CD4-positive, alpha-beta T cell treated with Interleukin-21 for 1 hour (primary cell): ENCODE measurements at places on chromosomes 6 and 20.

DNA sequence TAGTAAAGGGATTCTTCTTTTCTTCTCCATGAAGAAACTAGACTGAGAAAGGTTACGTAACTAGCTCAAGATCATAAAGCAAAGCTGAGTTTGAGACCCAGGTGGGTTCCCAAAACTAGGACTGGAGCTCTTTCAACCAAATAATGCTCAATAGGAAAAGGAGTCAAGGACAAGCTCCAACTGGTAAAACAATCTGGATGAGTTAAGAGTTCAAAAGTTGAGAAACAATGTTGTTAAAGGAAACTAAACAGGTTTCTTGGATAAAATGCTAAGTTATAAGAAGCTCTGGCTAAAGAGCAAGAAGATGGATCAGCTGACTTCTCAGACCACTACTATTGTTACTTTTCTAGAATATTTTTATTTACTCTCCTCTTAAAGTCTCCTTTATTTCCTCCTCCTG is 137.3 kb downstream of the MMS22L start:
- no peak for DNase-seq

- no peak for DNase-seq
Measured at GRCh38 chr6:130937942-130938604, 110.9 kb downstream of the SMLR1 start.

DNA sequence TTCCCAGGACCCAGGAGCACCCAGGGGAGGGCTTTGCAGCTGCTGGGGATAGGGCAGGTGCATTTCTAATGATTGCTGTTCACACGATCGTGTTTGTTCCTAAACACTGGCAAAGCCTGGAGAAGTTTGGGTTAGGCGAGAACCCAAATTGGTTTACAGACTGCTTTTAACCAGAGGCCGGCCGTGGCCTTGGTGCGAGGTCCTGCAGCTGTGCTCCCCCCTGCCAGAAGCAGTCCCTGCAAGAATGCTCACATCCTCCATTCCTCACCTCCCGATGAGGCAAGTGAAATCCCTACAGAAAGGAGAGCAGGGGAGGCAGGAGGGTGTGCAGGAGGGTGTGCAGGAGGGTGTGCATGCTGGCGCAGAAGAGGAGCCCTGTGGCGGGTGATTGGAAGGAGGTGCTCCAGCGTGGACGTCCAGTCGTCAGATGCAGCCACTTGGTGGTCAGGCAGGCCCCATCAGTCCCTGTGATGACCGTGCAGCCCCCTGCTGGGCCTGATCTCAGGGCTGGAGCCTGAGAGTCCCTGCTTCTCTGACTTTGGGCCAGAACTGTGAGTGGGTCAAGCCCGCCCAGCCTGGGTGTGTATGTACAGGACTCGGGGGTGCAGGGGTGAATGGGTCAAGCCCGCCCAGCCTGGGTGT is 55.7 kb upstream of the FRMD1 start:
- no peak for DNase-seq

DNA sequence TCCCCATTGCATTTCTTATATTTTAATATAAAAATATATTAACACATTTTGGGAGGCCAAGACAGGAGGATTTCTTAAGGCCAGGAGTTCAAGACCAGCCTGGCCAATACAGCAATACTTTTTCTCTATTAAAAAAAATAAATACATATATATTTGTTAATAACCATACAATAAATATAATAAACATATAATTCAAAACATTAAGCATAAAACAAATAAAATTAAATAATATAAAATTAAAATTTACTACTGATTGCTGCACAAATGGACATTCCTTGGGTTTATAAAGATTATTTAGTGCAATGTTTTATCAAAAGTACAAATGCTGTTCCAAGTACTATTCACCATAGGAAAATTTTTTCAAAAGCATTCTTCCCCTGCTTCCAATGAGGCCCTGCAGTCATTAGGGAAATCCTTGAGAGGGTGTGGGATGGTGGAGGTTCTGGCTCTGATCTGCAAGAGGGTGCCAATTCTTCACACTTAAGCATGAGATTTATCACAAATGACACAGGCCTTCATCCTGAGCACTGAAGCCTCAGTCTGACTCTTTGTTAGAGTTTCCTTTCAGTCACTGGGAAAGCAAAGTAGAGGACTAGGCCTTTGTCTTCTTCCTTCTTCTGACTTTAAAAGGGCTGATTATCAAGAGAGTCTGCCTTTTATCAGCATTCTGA is 596.7 kb downstream of the EPM2A start:
- DNase-seq, result no peak

GRCh38 chr20:37240337-37241067 is 21.1 kb downstream of the GHRH start:
- DNase-seq, result no peak

DNA sequence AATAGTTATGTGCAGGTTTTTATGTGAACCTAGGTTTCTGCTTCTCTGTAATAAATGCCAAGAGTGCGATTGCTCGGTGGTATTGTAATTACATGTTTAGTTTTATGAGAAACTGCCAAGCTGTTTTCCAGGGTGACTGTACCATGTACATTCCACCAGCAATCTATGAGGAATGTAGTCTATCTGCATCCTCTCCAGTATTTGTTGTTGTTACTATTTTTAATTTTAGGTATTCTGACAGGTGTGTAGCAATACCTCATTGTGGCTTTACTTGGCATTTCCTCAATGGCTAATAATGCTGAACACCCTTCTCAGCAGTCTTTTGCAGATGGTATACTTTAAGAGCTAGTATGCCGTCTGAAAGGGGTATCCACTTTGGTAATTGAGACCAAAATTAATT is 142.1 kb downstream of the BMP2 start:
- no peak for DNase-seq

DNA sequence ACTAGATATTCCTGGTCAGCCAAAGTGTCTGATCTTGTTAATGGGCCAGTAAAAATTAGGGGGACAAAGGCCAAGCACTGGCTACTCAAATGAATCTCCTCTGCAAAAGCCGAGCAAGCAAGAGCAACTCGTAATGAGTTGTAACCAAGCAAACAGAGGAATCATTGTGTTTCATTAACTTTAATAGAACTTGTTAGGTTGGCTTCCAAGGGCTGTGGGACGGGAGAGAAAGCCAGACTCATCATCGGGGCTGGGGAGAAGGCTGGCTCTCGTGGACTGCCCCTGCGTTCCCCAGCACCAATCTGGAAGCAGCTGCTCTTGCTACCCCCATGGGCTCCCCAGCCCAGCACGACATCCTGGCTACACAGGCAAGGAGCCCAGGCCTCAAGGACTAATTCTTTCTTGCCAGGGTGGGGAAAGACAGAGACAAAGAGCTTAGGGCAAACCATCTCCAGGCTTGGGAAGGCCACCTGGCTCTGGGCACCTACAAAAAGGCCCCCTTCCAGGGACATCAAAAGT is 10.5 kb upstream of the SCUBE3 start:
- no peak for DNase-seq

DNA sequence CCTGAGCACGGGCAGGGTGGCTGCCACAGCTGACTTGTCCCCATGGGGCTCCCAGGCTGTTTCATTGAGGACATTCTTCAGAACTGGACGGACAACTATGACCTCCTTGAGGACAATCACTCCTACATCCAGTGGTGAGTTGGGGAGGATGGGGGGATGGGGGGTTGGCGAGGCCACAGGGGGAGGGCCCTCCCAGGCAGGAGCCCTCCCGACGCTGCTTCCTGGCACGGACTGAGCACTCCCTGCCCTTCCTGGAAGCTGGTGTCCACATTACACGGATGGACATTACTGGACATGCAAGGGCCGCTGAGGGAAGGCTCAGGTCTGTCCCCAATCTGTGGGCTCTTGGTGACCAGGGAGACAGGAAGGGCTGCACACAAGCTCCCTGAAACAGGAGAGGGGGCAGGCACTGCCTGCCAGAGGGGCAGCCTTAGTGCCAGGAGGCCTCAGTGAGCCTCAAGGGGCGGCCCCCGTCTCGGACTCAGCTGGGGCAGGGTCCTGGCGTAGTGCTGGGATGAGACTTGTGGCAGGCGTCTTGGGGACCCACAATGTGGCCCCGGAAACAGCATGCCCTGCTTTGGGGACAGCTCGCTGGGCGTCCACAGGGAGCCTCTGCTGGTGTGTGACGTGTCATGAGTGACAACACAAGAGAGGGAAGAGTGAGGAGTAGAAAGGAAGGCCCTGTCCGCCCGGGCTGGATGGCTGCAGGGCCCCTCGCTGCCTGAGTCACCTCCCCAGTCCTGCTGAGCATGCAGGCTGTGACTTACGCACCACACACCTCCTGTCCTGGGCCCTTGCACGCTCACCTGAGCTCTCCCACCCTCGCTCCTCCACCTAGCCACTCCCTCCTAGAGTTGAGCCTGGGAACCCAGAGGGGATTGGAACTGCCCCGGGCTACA is 5.1 kb downstream of the OGFR start:
- DNase-seq, result no peak

GRCh38 chr6:74941424-74941823 is 264.4 kb downstream of the COL12A1 start:
- no peak for DNase-seq

GRCh38 chr20:50815162-50815989 is 20.5 kb downstream of the BCAS4 start:
- no peak for DNase-seq

DNA sequence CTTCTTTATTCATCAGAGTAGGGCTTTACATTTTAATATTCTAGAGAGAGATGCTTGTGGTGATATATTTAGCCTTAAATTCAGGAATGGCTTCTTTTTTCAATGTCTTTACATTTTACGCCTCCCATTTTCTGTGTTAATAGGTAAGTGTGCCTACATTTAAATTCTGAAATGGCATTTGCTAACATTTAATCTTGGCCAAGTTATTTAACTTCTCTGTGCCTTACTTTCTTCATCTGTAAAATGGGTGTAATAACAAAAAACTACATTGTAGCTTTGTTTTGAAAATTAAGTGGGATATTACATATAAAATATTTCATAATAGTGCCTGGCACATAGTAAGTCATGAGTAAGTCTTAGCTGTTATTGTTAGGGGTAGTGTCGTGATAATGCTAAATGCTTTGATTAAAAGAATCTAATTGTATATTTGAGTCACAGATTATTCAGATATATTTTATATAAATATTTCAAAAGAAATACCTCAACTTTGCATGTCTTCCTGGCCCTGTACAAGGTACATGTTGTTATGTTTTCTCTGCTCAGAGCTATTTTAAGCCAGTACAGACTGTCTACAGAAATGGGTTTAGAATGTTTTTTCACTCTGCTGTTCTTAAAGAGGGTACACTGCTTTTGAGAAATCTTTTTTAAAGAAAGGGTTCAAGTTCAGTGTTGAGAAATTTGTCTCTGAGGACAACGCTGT is 18.8 kb downstream of the CARMIL1 start:
- DNase-seq, result no peak

- DNase-seq, result no peak
Measured at GRCh38 chr6:70390067-70390466, 23.2 kb upstream of the FAM135A start.

- DNase-seq, result no peak
Measured at GRCh38 chr6:37323580-37323979, 30.2 kb upstream of the RNF8 start.

GRCh38 chr6:34817446-34817845 is 25.6 kb downstream of the BLTP3A start:
- no peak for DNase-seq

DNA sequence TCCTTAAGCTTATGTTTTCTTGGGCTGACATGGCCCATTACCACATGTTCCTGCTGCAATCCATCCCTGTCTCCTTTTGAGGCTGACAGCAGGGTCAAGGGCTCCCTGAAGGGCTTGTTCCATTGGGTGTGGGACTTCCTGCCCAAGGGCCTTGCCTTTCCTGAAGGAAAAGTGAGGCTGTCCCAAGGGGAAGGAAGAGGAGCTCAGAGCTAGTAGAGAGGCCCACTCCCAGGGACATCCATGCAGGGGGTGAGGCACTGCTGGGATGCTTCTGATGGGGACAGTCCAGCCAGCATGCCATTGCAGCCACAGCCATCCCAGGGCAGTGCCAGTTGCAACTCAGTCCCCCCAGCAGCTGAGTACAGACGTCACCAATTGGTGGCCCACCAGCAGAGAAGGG is 138.4 kb upstream of the FOXA2 start:
- DNase-seq, result no peak

- no peak for DNase-seq
Measured at GRCh38 chr6:134830194-134830593, 119.7 kb downstream of the ALDH8A1 start.

DNA sequence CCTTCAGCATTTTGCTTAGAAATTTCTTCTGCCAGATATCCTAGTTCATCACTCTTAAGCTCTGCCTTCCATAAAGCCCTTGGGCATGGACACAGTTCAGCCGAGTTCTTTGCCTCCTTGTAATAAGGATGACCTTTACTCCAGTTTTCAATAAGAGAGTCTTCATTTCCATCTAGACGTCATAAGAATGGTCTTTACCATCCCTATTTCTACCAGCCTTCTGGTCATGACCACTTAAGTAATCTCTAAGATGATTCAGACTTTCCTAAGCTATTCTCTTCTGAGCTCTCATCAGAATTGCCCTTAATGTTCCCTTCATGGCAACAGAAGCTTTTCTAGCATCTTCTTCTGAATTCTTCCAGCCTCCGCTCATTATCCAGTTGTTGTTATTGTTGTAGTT is 126.1 kb downstream of the TFAP2C start:
- no peak for DNase-seq

- DNase-seq, result no peak
Measured at GRCh38 chr6:149007846-149008245, 261.0 kb downstream of the UST start.

- no peak for DNase-seq
Measured at GRCh38 chr6:166483573-166484250, 101.0 kb upstream of the MPC1 start.

DNA sequence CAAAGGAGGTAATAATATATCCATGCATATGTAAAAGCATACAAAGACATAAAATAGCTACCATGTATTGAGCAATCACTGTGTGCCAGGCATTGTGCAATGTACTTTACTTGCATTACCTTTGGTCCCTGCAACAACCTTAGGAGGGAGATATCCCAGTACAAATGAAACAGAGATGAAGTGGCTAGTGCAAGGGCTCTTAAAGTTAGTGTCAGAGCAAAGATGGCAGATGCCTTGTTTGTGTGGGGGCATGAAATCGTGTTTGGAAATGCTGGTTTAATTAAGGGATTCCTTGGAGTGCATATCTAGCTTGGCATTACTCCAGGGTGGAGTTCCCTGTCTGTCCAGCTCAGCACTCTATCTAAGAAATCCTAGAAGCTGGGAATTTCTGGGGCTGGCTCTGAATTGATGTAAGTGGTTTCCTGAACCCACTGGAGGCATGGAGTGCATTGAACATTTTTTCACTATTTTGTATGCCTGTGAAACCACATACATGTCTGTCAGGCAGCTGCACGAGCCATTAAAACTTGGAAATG is 9.8 kb downstream of the PAQR8 start:
- DNase-seq, result no peak

GRCh38 chr6:64691064-64691463 is 1016.0 kb downstream of the EYS start:
- DNase-seq, result no peak
